ENCODE measurements at places on chromosomes 3 and 15. TPM values are rescaled to one million over a fixed set of nuclear protein-coding genes. Genes with fewer than 3 reads are reported as not detected.

DNA sequence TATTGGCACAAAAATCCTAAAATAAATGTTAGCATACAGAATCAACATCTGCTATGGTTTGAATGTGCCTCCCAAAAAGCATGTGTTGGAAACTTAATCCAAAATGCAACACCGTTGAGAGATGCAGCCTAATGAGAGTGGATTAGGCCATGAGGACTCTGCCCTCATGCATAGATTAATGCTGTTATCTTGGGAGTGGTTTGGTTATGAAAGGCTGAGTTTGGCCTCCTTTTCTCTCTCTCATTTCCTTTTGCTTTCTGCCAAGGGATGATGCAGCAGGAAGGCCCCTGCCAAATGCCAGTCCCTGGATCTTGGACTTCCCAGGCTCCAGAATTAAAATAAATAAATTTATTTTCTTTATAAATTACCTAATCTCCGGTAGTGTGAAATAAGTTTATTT is 49.4 kb downstream of the SYNM start:
- no peak for DNase-seq

DNA sequence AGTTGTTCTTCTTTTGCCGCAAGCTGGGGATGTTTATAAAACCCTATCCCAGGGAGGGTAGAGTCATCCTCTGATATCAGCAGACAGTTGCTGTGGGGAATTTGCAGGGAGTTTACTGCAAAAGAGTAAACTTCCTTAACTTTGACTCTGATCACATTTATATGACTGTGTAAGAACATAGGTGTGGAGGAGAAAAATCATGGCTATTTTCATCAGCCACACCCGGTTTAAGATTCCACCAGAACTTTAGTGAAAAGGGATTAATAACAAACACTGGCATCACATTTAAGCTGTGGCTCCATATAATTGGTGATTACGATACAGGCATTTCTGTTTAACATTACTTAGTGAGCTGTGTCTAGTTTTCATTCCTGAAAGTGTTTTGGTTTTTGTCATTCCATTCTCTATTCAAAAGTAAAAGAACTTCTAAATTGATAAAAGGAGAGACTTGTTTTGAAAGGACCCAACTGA is 143.1 kb downstream of the MYLK start:
- no peak for DNase-seq

- DNase-seq: no peak
These were observed 24.1 kb downstream of the GYG1 start for GRCh38 chr3:149015393-149015792.

- DNase-seq: peak; percentile 71
These were observed at the start of gene OXTR for GRCh38 chr3:8769088-8769822. OXTR (minus strand) TSS chr3:8769613; CDS start chr3:8768187, 1,426 bp downstream.

PRSS50 gene
- not detected for total RNA-seq
